ENCODE measurements at places on chromosomes 6 and 20.

DNA sequence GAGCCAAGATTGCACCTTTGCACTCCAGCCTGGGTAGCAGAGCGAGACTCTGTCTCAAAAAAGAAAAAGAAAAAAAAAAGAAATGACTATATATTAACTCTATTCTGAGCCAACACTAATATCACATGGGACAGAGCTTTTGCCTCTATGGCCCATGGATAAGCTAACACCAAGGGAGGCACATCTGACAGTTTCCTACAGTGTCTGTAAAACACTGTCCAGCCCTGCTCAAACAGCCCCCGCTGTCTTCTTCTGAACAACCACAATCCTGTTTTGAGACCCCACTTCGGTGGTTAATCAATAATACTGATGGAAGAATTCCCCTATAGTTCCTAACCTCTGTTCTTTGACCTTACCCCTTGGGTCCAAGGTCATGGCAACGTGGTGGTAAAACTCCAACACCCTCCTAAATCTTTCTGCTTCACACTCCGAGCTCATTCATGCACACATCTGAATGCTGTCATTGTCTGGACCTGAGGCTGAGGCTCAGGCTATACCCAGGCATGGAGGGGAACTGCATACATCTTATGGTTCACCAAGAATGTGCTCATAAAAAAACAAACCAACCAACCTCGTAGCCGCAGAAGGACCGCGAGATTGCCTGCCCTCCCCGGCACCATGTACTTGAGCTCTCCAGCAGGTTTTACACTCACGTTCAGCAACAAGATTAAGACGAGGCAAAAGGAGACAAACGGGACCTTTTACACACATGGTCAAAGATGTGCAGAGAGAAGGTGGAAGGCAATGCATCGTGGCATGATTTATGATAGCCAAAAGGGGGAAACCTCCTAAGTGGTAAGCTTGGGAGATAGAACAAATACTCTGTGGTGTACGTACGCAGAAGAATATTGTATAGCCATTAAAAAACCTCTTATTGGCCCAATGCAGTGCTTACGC lies 105.4 kb upstream of the NFATC2 start:
- ATAC-seq: no peak

GRCh38 chr20:63877755-63878470 lies 12.8 kb downstream of the TPD52L2 start:
- no peak for ATAC-seq

GRCh38 chr6:137848672-137849071 lies 18.4 kb upstream of the TNFAIP3 start:
- ATAC-seq: no peak

DNA sequence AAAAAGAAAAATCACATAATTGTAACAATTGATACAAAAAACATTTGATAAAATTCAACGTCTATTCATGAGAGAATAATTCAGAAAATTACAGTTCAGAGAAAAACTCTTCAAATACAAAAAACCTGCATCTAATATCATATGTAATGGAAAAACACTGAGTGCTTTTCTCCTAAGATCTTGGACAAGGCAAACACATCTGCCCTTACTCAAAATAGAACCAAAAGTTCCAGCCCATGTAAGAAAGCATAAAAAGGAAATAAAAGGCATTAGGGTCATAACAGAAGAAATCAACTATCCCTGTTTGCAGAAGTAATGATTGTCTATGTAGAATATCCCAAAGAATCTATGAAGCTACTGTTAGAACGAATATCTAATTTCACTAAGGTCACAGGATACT lies 721.4 kb downstream of the RFPL4B start:
- ATAC-seq: no peak

DNA sequence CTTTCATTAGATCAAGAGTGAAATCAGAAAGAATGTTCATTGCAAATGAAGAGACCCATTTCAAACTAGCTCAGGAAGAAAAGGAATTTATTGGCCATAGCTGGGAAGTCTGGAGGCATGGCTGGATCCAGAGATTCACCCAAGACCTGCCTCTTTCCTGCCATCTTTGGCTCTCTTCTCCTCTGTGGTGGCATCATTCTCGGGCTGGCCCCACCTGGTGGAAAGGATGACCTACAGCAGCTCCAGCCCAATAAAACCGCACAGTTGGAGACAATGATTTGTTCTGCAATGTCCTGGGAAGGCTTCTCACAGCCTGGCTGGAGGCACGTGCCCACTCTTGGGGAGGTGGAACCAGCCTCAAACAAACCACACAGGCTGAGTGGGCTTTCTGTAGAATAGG lies 18.1 kb upstream of the FERMT1 start:
- no peak for ATAC-seq

- no peak for ATAC-seq
Observed at GRCh38 chr6:247351-247750, 44.9 kb upstream of the DUSP22 start.

GRCh38 chr6:41318654-41319565 lies 16.5 kb upstream of the NCR2 start:
- ATAC-seq: peak; percentile 88

DNA sequence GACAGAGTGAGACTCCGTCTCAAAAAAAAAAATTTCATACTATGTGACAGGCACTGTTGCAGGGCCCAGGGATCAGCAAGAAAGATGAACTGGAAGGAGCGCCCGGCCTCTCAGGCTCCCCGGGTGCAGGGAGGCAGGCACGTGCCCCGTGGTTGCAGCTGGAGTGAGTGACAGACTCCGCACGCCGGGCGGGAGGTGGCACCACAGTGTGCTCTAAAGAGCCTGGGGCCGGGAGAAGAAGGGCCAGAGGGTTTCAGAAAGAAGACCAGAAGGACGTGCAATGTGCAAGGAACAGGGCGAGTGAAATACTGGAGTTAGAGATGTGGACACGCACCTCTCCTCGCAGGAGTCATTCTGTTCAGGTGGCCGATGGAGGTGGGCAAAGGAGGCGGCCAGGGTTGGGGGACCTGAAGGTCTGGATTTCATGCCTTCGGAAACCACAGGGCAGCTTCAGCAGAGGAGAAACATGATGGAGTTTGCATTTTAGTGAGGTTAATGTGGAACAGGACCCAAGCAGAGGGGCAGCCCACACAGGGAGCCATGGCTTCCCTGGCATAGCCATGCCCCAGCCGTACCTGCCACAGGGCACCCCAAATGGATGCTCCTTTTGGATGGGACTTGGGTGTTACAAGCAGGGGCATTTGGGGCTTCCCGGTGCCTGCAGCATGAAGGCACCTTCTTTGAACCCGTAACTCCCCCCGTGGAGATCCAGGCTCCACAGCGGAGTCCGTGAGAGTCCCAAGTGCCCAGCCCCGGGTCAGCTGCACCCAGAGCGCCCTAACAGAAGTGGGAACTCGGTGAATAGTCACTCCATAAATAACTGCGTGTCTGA lies 226.2 kb downstream of the ERMARD start:
- ATAC-seq: no peak

GRCh38 chr20:62128502-62128901 lies 6.2 kb downstream of the LSM14B start:
- no peak for ATAC-seq

DNA sequence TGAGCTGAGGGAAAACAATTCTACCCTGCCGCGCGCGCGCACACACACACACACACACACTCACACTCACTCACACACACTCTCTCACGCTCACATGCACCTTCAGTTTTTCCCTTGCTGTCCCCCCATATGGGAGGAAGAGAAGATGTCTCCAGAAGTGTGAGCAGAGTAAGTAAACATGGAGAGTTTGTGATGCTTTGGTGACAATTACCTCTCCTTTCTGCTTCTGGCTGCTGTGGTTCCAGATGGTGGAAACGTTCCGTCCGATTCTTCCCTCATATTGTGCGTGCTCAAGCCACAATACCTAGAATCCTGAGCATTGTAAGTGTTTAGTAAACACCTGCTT lies 86.7 kb downstream of the LINC00237 start:
- no peak for ATAC-seq

DNA sequence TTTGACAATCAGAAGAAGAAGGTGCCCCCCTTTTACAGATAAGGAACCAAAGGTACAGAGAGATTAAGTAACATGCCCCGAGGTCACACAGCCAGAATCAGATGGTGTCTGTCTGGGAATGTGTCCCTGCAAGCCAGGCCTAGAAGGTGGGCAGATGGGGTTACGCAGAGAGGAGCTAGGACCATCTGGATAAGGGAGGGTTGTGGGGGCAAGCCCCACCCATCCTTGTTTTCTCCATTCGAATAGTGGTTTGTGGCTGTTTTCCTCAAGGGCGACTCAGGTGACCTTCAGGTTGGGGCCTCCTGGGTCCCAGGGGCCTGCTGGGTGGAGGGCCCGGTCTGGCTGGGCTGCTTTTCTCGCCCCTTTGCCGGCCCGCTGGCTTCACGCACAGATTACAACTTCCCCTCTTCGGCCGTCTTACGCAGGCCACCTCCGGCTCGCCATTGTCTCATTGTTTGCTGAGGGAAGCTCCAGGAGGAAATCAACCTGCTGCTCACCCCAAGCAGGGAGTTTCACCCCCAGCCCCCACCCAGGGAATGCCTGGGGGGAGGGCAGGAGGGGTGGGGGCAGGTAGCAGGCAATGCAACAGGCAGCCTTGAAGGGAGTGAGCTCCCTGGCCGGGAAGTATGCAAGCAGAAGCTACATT lies 30.8 kb upstream of the CSNK2A1 start:
- peak; percentile 45 for ATAC-seq

GRCh38 chr6:7505189-7505699 lies 36.2 kb upstream of the DSP start:
- no peak for ATAC-seq

GRCh38 chr6:31035862-31036497 lies 25.7 kb downstream of the MUC22 start:
- ATAC-seq: no peak

GRCh38 chr20:33377366-33377765 lies 24.0 kb downstream of the CDK5RAP1 start:
- ATAC-seq: no peak

- ATAC-seq: no peak
Observed at GRCh38 chr6:44676246-44676790, 288.8 kb downstream of the CDC5L start.

- no peak for ATAC-seq
Observed at GRCh38 chr20:6702144-6702543, 65.3 kb upstream of the BMP2 start.

- peak; percentile 31 for ATAC-seq
Observed at GRCh38 chr20:13333793-13334192, 112.7 kb downstream of the ISM1 start.

DNA sequence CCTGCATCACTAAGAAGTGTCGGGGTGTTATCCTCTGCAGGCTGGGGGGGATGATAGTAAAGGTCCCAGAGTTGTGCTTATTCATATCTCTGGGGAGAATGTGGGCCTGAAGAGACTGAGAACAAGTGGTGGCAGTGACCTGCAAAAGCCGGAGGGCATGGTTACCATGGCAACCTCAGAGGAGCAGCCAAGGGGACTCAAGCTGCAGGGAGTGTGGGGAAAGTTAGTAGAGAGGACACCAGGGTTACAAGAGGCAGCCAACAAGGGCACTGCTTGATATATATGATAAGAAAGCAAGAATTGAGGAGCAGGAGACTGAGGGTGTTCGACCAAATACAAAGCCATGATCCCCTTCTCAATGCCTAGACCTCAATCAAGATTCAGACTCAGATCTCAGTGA lies 46.1 kb downstream of the HLA-F start:
- ATAC-seq: no peak

DNA sequence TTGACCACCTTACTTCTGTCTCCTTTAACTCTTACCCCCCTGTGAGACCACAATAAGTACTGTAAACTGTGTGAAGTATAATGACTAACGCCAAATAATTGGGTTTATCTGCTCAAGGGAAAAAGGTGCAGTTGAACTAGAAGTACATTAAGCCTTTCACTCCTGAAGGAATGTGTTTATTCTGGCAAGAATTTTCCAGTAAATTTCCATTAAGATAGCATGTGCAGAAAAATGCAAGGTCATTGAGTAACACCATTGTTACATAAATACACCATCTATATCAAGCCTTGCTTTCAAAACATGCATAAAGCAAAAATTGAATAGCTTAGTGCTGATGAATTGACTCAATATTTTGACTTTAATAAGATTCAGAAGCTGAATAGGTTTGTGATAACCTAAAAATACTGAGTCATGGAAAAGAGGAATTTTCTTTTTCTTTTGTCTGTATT lies 65.4 kb downstream of the ARHGAP18 start:
- no peak for ATAC-seq

- ATAC-seq: peak; percentile 50
Observed at GRCh38 chr20:37986873-37987601, 46.2 kb downstream of the TTI1 start.

DNA sequence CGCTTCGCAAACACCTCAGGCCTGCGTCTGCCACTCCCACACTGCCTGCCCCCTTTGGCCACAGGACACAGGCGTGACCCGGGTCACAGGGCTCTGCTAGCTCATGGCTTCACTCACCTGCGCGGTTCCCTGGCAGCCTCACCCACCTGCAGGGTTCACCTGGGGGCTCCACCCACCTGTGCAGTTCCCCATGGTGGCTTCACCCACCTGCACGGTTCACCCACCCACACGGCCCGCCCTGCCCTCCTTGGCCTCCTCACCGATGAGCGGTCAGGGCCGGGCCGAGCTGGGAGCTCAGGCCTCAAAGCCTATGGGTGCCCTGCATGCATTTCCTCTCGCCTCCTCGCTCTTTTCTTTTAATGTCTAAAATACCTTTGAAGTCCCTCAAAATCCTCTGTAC lies 54.7 kb downstream of the SMOC2 start:
- ATAC-seq: no peak

DNA sequence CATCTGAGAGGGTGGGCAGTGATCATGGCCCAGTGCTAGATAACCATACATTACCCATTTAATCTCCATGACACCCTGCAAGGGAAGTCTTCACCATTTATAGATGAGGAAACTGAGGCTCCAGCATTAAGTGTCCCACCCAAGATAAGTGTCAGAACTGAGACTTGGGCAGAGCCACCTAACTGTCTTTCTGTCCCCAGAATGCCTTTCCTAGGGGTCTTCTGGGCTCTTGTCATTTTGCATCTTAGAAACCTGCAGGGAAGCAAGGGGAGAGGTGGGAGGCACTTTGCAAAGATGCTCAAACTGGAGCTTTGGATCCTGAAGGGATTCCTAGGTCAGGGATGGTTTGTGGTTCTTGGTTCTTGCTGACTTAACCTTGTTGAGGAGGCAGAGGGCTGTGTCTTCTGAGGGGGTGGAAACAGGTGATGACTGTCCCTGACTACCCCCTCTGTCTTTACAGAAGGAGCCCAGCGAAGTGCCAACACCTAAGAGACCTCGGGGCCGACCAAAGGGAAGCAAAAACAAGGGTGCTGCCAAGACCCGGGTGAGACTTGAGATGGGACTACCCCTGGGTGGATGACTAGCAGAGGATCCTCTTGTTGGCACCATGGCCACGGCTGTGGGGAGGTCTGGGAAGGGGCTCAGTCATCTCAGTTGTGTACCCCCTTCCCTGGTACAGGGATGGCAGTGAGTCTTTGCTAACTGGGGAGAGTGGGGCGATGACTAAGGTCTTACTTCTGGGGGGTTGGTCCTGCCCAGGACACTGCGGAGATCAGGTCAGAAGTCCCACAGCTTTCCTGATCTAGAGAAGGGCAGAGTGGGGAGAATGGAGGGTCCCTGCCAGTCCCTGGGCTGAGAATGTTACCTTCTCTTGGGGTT lies 5.8 kb downstream of the HMGA1 start:
- ATAC-seq: no peak
